ENCODE measurements at places on chromosomes 12 and 14. TPM values are rescaled to one million over a fixed set of nuclear protein-coding genes. Genes with fewer than 3 reads are reported as not detected.

Gene TAS2R9
- total RNA-seq, result not detected

DNA sequence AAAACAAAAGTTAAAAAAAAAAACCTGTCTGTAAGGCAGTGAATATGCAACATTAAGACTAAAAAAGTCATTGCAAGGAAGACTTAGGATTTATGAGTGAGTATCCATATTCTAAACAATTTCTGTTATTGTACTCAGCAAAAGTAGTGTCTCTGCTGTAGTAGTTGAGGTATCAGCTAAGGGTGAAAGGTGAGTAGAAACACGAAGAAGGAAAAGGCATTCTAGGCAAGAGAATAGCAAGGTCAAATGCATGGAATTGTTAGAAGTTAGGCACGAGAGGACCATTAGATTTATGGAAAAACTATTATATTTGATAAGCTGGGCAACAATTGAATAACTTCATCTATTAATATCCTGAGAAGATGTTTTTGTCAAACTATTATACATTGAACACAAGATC, 1.8 kb downstream of the EID3 start:
- DNase-seq, result no peak

Gene GALNT6
- total RNA-seq, result 2.8 TPM

DNA sequence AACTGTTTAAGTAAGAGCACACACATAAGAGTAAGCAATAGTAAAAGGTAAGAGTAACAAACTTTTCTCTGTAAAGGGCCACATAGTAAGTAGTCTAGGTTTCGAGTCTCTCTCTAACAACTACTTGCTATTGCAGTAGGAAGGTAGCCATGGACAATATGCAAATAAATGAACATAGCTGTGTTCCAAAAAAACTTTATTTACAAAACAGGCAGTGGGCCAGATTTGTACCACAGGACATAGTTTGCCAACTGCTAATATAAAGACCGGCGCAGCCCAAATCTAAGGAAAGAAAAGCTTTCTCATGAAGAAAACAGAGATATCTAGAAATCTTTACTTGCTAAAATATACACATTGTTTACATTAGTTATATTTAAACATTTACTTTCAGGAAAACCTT, 239.0 kb upstream of the EGLN3 start:
- DNase-seq, result no peak

DNA sequence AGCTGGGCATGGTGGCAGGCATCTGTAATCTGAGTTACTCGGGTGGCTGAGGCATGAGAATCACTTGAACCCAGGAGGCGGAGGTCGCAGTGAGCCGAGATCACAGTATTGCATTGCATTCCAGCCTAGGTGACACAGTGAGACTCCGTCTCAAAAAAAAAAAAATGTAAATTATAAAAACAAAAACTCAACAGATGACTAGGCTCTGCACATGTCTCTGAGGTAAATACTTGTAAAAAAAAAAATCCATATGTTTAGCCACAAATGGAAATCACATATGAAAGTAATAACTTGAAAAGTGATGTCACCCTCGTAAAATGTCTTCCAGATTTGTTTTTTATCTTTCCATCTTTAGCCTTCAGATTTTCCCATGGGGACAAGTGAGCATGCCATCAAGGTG, 85.0 kb downstream of the KICS2 start:
- no peak for DNase-seq

Gene DDN
- total RNA-seq, result 0.44 TPM

DNA sequence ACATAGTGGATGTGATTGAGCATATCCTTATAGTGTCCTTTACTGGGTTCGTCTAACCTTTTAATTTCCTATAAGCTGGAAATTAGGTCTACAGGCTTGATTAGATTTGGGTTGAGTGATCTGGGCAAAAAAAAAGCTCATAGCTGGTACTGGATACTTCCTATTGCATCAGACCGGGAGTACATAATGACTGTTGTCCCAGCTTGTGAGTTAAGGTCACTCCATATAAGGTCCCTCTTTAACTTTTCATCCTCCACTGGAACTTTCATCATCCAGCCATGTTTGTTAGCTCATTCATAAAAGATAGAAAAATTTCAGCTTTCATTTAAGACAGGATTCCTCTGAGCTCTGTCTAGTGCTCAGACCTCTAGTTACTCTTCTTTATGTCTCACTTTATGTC, 80.8 kb downstream of the C14orf132 start:
- no peak for DNase-seq

- no peak for DNase-seq
Measured at GRCh38 chr12:112422531-112422930, 3.8 kb downstream of the PTPN11 start.

Gene CMAS
- 28.3 TPM for total RNA-seq

GRCh38 chr12:100481021-100481420, 7.4 kb downstream of the NR1H4 start:
- DNase-seq, result no peak

GRCh38 chr12:89126712-89127111, 225.6 kb downstream of the DUSP6 start:
- no peak for DNase-seq

Gene CEBPE
- not detected for total RNA-seq

DNA sequence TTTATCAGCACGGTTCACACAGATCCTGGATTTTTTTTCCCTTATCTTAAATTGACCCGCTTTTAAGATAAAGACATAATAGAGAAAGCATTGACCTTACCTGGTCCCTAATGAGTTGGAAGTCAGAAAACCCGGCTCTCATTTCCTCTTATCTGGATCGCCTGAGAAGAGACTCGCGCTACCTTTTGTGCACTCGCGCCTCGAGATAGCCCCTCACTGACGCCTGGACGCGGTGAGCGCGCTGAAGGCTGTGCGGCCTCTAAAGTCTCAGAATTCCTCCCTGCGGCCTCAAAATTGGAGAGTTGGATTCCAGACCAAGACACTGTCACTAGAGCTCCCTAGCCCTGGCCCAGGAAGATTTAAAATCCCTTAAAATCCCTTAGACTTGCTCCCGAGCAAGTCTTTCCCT, 7.0 kb downstream of the NKX2-1 start:
- DNase-seq, result no peak
